Activated gamma-delta T cell treated with anti-CD3 and anti-CD28 coated beads, Interleukin-2, amount 50 U/mL, for 16 hours (primary cell): ENCODE measurements at places on chromosomes 6 and 20.
A peak's percentile ranks its signal among the peaks of the same experiment; 100 is the strongest.

GRCh38 chr20:61718361-61719005 is 347.2 kb downstream of the TAF4 start:
- DNase-seq: no peak

- no peak for DNase-seq
Measured at GRCh38 chr6:50864601-50865000, 45.9 kb downstream of the TFAP2B start.

GRCh38 chr6:144411531-144412165 is 126.5 kb downstream of the UTRN start:
- no peak for DNase-seq

GRCh38 chr20:21507400-21508229 is 6.2 kb downstream of the NKX2-2 start:
- DNase-seq: no peak

DNA sequence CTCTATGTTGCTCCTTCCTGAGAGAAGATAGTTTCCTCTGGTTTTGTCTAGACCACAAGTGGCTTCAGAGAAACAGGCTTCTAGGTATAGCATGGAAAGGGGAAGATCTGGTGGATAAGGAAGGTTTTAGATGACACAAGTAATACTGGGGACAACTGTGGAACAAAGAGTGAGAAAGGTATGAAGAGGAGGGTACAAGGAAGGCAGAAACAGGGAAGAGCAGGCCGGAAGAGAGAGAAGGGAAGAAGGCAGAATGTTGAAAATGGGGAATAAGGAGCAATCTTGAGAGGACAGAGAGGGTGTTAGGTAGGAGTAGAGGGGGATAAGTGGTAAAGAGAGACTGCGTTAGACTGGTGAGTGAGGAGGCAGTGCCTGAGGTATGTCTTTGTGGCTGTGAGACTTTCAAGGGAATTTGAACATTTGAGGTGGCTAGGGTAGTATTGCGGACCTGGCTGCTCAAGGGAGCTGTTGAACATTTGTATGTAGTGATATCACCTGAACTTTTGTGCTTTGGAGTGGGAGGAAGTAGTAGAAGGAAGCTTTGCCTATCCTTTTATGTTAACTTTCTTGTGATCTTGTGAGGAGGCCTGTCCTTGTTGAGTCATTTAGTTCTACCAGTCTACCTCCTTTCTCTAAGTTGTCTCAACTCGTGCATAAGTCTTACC is 69.5 kb downstream of the FOXO3 start:
- no peak for DNase-seq

DNA sequence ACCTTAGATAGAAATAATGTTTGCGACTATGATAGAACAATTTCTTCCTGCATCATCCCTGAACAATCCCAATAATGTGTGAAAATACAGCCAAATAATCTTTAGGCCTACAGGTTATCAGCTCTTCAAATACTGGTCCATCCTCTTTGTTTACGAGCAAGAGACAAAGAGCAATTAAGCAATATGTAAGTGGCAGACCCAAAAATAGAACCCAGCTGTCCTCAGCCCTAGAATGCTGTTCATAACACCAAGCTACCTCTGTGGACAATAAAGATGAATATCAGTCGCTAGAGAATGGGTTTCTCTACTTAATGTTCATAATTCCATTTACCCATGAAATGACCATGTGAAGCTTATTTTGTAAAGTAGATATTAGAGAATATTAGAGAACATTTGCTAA is 28.4 kb upstream of the OSTM1 start:
- no peak for DNase-seq

DNA sequence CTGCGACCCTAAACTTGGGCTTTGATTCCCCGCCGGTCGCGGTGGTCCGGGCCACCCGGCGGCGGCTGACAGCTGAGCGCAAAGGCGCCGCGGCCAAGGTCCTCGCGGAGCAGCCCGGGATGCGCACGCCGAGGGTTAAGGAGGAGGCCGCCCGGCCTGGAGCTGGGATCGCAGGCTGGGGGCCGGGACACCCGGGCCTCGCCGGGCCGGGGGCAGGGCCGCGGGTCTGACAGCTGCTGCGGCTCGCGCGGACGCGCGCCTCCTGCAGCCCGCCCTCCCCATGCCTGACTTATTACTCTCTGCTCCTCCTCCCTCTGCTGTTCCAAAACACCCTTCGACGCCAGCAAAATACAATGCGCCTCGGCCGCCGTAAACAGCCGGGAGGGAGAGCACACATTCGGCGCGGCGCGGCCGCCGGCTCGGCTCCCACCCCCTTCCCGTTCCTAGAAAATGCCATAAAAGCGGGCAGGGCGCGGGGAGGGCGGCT is 746 bp downstream of the BACH2 start:
- peak; percentile 53 for DNase-seq

- no peak for DNase-seq
Measured at GRCh38 chr6:108805611-108806167, 42.5 kb upstream of the ARMC2 start.

DNA sequence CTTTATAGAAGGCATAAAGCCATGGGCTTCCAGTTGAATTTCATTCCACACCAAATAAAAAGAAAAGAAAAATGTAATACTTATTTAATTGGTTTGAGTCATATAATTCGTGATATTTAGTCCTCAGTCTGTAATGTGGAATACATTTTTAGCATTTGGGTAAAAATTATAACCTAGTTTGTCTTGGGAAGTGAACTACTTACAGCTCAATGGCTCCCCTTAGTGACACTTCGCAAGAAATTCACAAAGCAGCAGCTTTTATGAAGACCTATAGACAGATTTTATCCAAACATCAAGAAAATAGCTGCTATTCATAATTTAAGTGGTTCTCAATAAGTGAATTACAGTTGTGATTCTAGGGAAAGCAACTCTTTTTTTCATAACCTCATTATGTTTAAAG is 72.1 kb downstream of the RSPO3 start:
- no peak for DNase-seq

GRCh38 chr6:37679539-37680476 is 17.9 kb downstream of the MDGA1 start:
- no peak for DNase-seq

DNA sequence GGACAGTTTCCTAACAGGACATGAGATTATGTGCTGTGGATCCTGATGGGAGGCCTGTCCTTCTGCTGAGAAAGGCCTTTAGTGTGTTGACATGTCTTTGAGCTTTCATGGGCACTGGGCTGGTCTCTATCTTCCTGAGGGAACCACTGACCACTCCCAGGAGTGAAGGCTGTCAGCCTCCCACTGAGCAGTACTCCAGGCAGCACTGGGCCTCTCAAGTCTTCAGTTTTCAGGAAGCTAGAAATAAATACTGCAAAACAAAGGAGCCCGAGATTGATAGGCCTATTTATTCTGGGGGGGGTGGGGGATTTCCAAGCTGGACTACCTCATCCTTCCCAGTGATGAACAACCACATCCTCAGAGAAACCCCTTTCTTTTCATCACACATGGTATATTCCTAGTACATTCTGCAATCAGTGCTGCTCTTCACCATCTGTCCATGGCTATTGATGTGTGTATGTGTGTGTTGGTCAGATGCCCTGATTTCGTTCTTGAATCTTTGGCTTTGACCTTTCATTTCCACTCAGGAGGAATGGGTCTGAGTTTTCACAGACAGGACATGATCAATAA is 180.9 kb upstream of the SPTLC3 start:
- no peak for DNase-seq

DNA sequence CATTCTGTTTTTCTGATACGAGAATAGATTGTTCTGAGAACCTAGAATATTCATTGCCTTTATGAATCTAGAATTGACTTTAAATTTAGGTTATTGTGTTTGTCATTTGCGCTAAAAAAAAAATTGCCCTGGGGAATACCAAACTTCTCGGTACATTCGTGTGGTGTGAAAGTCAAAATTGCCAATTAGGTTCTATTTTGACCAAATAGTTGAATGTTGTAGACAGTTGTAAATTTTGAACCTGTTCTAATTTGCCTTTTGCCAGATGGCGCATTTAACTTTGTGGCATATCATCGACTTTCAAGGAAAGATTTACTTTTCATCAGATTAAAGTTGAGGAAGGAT is 3.0 kb downstream of the WTAP start:
- DNase-seq: no peak

DNA sequence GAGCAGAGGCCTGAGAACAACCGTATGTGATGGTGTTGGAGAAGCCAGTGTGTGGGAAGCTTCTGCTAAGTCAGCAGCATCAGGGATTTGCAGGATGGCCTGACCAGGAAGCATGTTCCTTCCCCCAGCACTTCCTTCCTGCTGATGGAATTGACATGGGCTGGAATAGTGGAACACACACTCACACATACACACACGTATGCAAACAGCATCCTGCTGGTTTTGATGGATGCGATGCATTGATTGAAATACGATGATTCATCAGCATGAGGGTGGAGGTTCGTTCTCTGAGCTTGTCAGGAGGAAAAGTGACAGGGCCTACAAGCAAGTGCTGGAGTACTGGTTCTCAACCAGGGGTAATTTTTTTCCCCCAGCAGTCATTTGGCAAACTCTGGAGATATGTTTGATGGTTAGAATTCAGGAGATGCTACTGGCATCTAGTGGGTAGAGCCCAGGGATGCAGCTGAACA is 229.1 kb downstream of the NFATC2 start:
- DNase-seq: no peak

- DNase-seq: no peak
Measured at GRCh38 chr20:24638591-24639548, 169.4 kb downstream of the SYNDIG1 start.

DNA sequence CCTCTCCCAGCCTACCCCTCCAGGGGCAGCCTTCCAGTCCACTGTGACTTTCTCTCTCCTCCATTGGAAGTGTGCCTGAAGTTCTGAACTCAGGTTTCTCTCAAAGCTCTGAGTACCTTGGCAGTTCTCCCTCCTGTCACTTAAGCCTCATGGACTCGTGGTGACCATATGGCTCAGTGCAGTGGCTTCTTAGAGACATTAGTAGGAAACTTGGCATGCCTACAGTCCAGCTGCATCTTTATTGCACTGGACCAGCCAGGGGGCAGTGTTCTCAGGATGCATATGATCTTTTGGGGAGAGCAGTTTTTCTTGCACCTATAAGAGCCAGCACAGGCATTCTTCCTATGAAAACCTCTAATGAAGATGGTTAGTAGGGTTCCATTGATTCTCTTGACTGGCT is 47.5 kb upstream of the KCNK16 start:
- no peak for DNase-seq
